Hematopoietic multipotent progenitor cell treated with erythropoietin and hydrocortisone succinate and interleukin-3 and kit ligand, for 17 days (in vitro differentiated cells): ENCODE measurements at places on chromosomes 13 and 19.

DNA sequence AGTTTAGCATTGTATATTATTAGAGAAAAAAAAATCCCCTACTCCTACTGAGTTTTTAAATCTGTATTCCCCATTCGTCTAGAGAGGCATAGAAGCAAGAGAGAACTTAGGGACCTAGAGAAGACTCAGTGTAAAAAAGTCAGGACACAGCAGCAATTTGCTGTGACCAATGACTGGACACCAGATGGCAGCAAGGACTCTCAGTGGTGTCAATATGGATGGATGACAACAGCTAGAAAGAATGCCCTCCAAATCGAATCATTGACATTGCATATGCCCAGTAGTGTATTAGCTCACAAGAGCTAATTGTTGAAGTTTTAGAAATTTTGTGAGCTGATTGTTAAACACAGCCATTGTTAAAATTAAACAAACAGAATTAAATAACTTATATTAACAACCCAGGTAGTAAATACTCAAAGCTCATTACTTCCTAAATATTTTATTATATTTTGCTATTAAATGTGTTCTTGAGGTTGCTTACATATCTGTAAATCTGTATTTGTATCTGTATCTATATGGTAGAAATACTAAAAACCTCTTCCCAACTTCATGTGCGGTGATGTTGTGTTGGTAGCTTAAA, 43.9 kb downstream of the SIAH3 start:
- no peak for DNase-seq

- no peak for DNase-seq
These were observed at the start of gene SLC15A1 for GRCh38 chr13:98752467-98753290. Gene SLC15A1 (minus strand): TSS chr13:98752672. CDS start chr13:98752598, 74 bp downstream.

DNA sequence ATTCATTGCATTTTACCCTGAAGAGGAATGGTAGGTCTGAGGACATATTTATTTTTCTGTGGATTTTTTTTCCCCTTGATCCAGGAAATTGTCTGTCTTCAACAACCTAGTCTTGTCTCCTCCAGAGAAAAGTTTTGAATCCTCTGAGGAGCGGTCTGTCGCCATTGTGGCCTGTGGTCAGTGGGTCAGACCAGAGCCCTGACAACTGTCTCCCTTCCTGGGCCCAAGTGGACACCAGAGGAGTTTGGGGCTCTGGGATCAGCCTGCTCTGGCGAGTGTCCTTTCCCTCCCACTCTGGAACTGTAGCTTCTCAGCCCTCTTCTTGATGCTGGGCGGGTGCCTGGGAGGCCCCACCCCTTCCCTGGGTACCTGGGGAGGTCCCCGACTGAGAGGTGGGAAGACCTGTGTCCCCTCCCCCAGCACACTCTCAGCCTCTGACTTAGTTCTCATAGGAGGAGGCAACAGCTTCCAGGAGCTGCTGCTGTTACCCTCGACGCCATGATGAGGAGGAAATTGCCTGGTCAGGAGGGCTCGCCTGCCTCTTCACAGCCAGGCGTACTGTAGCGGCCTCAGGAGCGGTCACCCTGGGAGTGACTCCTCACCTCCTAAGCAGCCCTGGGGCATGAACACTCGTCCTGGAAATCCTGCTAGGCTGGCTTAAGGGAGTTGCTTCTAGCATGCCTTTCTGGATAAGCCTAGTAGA, 110.3 kb downstream of the GGACT start:
- no peak for DNase-seq

DNA sequence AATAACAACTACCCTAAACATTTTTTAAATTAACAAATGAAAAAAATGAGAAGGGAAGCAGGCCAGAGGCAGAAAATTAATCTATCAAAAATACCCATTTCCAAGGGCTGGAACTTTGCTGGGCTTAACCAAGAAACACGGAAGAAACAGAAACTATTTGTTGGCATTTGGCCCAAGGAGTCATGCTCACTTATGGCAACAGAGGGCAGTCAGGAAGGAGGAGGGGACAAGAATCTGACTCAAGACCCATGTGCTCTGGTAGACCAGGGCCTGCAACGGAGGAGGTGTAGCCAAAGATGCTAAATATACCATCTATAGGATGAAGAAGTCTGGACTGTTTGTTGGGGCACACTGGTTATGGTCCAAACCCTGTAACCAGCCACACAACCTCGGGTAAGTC, 496.7 kb downstream of the COG6 start:
- DNase-seq, result no peak

GRCh38 chr13:28626266-28626665, 32.7 kb upstream of the POMP start:
- DNase-seq, result no peak

- DNase-seq, result peak; percentile 78
These were observed 6.0 kb upstream of the TNFAIP8L1 start for GRCh38 chr19:4633140-4633967.

DNA sequence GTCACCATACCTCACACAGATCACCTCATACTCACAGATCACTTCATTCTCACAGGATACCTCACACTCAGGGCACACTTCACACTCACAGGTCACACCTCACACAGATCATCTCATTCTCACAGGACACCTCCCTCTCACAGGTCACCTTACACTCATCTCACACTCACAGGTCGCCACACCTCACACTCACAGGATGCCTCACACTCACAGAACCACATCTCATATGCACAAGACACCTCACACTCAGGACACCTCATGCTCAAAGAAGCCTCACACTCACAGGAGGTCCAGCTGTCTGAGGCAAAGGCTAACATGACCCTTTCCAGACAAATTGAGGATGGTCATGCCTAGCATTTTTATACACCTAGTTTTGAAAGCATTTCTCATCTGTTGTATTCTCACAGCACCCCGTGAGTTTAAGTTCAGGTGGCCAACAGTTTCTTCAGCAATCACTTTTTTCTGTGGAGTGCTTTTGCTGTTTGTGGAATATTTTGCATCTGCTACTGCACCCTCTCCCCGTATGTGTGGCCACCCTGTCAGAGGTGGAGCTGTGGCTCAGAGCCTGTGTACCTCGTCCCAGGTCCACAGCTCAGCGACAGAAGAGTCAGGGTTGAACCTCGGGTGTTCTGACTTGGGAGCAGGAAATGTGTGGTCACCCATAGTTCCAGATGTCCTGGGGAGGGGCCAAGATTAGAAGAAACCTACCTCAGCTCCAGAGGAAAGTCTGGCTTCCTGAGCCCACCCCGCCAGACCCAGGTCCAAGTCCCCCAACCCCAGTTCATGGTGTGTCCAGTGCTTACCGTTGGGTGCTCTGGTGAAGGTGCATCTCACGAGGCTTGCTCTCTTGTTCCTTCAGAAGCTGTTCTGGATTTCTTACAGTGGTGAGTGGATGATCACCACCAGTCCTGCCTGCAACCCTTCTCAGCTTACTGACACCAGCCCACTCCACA, 7.6 kb downstream of the F7 start:
- DNase-seq, result no peak
